Stimulated activated CD8-positive, alpha-beta memory T cell treated with anti-CD3 and anti-CD28 coated beads, Interleukin-7, amount 100 ng/mL, for 24 hours (primary cell): ENCODE measurements at places on chromosomes 11 and 22.

DNA sequence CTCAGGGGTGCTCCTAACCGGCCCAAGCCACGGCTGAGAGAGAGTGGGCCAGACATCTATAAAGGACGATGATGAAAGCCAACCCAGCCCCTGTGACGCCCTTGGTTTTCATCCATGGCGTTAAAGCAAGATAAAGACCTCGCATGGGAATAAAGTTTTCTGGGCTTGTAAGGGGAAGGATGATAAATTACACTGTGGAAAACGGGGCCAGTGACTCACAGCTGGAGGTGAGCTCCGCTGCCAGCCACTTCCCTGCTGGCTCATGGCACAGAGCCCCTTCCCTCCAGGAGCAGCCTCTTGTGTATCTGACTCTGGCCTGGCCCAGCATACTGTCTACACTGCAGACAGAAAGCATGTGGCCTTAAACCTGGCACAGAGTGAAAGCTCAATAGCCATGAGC, 503.2 kb upstream of the B3GAT1 start:
- no peak for DNase-seq

DNA sequence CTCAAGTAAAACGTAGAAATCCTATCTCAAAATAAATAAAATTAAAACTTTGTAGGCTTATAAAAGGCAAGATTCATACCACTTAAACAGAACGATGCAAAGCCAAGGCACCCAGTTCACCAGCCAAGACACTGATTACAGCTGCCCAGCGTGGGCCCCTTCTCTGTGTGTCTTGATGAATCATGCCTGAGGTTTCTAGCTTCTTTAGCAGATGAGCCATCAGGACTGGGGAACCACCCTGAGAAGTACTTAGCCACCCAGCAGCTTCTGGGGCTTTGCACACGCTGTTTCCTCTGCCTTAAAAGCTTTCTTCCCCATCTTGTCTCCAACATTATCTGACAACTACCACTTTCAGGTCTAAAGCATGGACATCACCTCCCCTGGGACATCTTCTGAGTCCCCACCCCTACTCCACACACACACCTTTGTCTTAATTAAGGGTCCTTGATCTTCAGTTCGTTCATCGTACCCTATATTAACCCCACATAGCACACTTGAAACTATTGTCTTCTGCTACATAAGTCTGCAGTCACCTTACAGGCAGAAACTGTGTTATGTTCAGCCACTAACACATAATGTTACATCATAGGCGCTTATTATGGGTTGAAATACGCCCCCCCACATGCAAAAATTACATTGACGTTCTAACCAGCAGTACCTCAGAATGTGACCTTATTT, 8.7 kb upstream of the LAYN start:
- DNase-seq: peak; percentile 54

- DNase-seq: no peak
These were observed 729.3 kb upstream of the LUZP2 start for GRCh38 chr11:23767576-23767975.

DNA sequence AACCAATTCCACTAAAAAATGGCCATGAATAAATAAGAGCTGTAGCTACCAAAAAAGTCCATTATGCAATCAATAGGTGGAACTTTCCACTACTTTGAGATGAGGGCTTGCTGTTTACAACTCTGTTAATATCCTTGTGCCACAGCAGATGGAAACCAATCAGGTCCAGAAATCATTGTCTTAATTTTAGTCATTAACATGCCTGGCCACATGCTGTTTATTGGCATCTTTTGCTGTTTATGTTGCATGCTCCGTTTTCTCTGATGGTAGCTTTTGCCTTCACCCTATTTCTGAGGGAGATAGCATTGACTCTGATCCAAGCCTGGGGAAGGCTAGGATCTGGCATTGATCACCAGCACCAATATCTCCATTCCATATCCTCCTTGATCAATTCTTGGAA, 192.9 kb upstream of the SEZ6L start:
- DNase-seq: no peak
